ENCODE measurements at places on chromosomes 5 and 9.

GRCh38 chr5:148808864-148809642, 17.4 kb upstream of the ADRB2 start:
- DNase-seq = peak; percentile 70

DNA sequence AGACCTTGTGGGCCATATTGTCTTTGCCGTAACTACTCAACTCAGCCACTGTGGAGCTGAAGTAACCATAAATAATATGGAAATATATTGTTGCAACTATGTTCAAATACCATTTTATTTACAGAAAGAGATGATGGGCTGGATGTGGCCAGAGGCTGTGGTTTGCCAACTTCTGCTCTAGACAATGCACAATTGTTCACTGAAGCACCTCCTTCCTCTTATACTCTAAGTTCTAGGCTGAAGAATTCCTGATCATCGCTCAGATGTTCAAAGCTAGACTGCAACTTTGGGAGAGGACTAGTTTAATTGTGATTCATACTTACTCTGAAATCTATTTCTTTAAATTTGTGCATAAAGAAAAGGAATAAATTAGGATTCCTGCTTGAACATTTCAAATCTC, 245.0 kb downstream of the TAF11L14 start:
- DNase-seq = no peak

- DNase-seq = no peak
Observed at GRCh38 chr9:79970146-79970425, 398.3 kb downstream of the TLE4 start.

- DNase-seq = no peak
Observed at GRCh38 chr5:132417010-132417439, 47.5 kb downstream of the SLC22A5 start.

DNA sequence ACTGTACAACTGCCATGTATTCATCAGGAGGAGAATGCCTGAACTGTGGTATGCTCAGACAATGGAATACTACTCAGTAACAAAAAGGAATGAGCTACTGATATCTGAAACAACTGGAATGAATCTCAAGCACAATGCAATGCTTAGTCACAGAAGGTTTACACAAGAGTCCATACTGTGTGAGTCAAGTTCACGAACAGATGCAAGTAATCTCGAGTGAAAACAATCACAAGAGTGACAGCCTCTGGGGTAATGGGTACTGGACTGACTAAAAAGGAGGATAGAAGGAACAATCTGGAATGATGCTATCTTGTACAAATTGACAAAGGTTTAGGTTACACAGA, 19.5 kb upstream of the GOLGA1 start:
- no peak for DNase-seq

- DNase-seq = no peak
Observed at GRCh38 chr5:177478711-177479646, 5.5 kb upstream of the DBN1 start.

DNA sequence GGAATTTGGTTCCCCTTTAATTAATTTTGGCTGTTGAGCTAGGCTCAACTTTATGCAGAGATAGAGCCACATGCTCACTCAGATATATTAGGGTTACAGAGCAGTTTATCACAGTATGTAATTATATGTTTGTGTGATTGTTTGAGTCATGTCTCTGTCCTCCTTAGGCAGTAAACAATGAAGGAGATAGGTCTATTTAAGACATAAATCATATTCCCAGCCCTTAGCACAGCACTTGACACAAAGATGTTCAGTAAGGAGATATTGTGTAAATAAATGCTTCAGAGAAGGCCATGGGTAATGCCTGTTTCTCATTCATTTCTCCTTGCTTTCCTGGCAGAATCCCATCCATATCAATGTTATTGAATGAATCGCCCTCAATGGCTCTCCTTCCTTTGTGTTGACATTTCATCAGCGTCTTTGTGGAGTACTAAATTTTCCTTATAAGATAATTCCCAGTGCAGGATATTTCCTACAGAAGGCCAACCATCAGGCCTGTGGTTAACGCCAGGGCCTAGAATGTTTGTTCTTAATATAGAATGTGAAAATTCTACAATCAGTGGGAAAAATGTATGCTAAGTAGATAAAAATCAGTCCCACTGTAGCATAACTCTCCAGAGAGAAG, 408.0 kb downstream of the EBF1 start:
- no peak for DNase-seq

DNA sequence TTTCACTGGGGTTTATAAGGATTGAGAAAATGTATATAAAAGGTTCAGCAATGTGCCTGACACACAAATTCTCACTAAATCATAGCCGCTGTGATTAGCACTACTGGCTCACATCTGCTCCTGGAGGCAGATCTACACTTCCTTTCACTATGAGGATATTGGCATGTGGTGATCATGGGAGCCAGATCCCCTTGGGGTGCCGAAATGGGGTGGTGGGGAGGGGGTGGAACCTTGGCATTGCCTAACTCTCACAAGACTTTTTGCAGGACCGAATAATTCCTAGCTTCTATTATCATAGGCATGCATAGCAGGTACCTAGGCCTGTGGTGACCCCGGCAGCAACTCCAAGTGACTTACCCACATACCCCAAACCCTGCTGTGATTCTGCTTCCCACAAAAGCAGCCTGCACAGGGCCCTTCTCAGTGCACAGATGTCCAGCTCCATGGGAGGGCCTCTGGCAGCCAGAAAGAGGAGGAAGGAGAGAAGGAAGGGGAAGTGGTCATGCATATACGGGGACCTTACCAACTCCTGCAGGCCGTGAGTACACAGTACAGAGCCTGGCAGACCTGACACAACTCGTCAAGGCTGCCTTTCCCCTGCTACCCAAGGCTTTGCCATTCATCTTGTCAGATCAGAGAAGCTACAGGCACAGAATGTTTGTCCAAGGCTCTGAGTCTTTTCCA, 61.3 kb upstream of the IQGAP2 start:
- no peak for DNase-seq

- no peak for DNase-seq
Observed at GRCh38 chr5:107831612-107832395, 161.1 kb upstream of the EFNA5 start.

GRCh38 chr9:89748831-89749499, 144.2 kb downstream of the GADD45G start:
- no peak for DNase-seq

GRCh38 chr5:34488984-34489383, 167.1 kb upstream of the RAI14 start:
- DNase-seq = no peak
